ENCODE measurements at places on chromosomes 4 and X.

DNA sequence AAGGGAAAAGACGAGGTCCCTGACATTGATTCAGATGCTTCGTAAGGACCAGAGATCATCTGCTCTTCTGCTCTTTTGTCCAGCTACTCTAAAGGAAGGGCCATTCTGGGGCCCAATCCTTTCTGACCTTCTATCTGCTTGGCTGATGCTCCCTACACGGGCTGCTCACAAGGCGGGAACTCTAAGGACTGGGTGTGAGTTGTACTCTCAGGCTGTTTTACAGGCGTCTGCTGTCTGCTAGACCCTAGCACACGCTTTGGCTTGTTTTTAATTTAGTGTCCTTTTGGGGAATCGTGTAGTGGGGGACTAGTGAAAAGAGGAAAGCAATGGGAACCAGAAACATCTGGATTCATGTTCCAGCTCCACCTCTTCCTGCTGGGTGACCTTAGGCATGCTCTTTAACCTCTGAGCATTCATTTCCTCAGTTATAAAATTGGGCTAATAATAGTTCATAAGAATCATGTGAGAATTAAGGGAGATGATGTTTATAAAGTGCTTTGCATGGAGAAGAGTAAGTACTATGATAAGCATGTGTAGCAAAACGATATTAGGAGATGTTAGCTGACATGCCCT, 53.1 kb downstream of the CASP3 start:
- no peak for DNase-seq

DNA sequence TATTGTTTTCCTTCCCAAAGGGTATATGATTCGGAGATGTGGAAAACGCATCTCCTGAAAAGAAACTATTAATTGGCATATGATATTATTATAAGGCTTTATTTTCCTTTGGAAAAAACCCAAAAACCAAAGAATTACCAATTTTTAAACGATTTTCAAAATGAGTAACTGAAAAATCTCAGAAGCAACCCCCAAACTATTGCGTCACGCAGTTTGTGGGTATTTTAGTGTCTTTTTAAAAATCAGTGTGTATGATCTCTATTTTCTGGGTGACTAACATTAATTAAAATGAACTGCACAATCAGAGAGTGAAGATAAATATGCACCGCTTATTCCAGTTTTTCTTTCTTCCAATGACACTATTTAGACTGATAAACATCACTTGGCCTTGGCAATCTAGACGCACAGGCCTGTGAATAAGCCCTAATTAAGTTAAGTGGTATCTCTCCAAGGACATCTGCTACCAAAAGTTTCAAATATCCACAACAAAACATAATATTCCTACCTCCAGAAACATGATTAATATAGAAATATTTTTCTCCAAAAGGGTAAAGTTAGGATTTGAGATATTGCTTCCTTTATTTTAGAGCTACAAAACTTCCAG, 511.5 kb upstream of the FAM241A start:
- no peak for DNase-seq

GRCh38 chrX:102126863-102127262, 1.4 kb downstream of the TCEAL2 start:
- DNase-seq: no peak

DNA sequence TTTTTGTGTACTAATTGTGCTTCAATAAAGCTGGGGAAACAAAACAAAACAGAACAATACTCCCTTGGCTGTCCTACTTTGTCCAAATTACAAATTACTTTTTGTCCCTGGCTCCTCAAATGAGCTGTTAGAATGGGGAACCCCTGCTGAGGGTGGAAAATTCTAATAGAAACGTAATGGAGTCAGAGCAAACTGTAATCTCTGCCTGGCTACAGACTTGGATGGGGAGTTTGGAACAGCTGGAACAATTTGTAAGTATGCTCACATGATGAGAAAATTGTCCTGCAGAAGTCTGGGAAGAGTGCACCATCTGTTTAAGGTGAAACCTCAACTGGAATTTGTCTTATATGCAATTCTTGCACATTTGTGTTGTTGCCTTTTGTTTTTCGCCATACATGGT, 364.4 kb upstream of the CLNK start:
- DNase-seq: no peak

GRCh38 chr4:86544310-86544966, 49.7 kb upstream of the PTPN13 start:
- DNase-seq: no peak

- no peak for DNase-seq
Observed at GRCh38 chr4:8043596-8043995, 103.9 kb upstream of the AFAP1 start.

DNA sequence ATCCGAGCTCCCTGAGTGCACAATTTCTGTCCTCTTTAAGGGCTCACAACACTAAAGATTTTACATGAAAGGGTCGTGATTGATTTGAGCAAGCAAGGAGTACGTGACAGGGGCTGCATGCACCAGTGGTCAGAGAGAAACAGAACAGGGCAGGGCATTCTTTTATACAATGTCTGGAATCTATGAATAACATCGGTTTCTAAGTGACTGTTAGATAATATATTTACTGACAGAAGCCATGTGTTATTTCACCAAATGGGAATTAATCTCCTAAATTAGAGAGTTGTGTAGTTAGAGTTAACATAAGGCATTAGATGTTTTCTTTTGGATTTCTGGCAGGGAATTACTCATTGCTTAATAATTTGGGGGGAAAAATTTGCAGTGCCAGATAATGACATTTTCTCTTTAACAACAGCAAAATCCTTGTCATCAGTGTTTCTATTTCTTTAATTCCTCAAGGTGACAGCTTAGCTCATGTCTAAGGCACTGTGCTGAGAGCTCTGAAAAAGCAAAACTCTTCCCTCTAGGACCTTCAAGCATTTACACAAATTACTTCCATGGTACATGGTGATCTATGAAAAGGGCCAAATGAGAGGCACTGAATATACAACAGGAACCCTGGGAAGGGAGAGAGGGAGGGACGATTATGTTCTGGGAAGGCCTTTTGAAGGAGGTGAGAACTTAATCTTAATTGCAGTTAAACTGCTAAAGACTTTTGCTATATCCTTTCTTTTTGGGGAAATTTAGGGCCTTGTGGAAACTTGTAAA, 145.0 kb downstream of the RTL3 start:
- DNase-seq: no peak

GRCh38 chr4:13481569-13481968, 2.6 kb downstream of the RAB28 start:
- peak; percentile 80 for DNase-seq

DNA sequence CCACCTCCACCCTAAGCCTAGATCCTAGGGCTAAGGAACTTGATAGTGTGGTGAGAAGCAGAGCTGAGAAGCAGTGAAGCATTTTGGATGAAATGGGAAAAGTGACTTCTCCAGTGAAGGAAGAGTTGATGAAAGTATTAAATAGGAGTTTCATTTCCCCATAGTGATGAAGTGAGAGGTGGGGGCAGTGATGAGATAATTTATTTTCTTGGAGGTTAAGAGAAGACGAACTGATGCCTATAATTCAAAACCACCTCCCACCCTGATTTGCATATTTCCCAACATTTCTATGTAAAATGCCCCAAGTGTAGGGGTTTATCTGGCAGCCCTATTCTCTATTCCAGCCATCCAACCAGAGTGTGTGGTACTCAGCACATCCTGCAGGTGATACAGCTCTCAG, 6.3 kb downstream of the LONRF3 start:
- DNase-seq: no peak

DNA sequence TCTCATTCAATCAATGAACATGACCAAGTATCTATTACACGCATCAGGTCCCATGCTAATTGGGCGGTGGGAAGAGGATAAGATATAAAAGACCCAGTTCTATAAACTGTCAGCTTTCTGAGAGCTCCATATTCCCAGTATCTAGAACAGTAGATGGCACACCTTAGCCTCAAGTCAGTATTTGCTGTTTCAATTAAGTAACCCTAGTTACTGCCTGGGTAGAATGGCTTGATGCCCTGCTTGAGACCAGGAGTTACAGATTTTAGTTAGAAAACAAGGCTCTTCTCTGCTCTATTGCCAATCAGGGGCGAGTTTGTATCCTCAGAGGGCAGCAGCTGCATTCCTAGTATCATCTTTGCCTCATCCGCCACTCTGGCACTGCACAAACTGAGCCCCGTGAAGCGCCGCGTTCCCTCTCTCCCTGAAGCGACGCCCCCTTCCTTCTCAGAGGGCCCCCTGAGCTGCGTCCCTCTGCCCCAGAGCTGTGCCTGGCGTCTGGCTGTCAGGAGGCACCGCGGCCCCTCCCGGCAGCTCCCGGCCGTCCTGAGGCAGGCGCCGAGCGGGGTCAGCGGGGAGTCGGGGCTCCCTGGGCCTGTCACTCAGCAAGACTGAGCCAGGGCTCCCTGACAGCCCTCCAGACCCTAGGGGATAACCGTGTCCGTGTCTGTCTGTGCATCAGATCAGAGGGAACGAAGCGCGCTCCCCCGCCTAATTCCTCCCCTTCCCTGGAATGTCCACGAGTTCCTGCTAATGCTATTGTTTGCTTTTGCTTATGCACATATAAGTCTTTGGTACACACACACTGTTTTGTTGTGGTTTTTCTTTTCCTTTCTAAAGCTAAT, 212.4 kb upstream of the TTC29 start:
- peak; percentile 65 for DNase-seq

GRCh38 chrX:81367291-81367690, 165.4 kb downstream of the SH3BGRL start:
- DNase-seq: no peak

DNA sequence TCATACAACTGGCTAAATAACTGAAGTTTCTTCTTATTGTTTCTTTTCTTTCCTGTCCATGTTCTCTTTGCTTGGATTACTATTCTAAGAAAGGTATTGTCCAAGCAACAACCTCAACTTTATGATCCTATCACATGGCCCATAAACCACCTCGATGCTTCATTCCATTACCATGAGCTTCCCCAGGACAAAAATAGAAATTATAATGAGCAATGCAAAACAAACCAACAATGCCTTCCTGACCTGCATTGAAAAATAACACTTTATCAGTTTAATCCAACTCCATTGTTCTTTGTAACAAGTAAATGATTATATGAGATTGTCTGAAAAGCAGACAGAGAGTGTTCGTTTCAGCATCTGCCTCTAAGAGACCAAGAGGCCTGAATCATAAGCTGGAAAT, 148.8 kb downstream of the HS6ST2 start:
- DNase-seq: no peak

DNA sequence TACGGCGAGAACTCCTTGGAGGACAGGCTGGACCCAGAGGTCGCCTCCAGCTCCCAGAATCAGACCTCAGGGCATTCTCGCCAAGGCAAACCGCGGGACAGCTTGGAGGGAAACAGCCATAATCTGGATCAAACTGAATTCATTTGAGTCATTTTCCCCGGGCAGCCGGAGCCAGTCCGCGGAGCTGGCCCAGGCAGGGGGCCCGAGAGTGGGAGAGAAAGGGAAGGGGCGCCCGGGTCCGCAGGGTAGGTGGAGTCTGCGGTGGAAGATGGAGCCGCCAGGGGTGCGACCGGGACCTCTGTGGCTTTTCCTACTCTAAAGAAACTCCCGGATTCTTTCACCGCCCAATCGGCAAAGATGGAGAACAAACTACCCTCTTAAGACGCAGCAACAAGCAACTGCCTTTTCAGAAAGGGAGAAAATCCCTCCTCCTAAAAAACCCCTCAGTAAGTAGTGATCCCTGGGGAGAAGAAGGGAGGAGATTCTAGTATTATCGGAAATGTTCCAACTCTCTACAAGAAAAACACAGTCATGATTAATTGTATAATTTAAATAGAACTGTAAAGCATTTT, 5.2 kb downstream of the NKX3-2 start:
- no peak for DNase-seq

DNA sequence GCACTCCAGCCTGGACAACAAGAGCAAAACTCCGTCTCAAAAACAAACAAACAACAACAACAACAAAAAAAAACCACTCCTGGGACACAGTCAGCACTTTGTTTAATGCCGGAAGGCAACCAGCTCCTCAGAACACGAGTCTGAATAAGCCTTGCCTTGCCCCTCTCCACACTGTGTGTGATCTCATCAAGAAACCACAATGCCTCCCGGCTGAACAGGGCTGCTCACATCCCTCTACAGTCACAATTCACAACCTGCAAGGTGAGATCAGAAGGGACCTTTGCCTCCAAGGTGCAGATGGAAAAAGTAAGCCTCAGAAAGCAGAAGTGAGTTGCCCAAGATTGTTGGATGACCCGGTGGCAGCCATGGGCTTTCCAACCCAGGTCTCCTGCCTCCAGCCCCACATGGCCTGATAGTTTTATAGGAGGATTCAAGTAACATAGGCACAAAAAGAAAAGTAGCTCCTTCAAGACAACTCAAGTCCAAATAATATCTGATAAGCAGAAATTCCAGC, 80.8 kb downstream of the JAKMIP1 start:
- DNase-seq: no peak

DNA sequence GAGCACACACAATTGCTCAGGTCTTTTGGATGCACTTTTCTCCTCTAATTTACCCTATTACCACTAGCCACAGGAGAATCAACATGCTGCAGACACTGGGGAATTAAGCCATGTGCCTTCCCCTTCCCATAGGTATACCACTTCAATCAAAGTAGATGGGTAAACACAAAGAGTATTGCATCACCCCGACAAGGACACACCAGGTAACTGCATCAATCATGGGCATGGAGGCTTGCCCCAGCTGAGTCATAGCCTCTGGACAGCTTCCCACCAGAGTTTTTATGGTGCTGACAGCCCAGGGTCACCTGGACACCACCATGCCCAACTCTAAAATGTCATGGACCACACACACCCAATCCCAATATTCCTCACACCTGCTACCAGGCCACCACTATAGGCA, 197.2 kb upstream of the AR start:
- DNase-seq: no peak

DNA sequence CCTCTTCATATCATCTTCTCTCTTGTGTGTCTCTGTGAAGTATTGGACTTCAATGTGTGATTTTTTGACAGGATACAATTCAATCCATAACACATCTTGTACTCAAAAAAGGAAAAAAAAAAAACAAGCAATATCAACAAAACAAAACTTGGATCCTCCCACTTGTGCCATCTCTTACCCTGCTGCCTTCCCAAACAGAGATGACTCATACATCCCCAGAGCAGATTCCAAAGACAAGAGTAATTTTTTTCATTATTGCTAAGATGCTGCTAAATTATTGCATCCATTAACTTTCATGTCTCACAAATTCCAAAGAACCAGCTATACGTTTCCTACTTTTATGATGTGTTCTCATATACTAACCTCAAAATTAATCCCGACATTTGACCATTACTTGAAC, 479.2 kb downstream of the GBA3 start:
- peak; percentile 9 for DNase-seq

DNA sequence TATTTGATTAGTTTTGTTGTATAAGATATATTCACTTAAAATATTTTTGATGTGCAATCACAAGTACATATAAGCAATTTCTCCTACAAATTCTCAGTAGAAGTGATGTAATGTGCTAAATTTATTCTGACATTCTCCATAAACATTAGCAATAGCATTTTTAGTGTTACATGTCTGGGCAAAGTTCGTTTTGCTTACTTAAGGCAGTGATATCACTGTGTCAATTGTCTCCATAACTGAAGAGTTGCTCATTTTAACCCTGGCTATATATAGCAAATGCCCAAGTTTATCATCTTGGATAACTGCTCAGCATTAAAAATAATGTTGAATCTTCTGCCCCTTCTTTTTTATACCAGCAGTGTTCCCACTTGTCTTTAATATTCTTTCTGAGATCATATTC, 340.0 kb upstream of the NDST4 start:
- no peak for DNase-seq
